Stimulated activated CD4-positive, alpha-beta T cell treated with anti-CD3 and anti-CD28 coated beads, Interleukin-12 subunit alpha, Interleukin-12 subunit beta, amount 100 ng/mL, for 4 hours (primary cell): ENCODE measurements at places on chromosomes 3 and 15.

- peak; percentile 66 for DNase-seq
These were observed 832 bp downstream of the TGFBR2 start for GRCh38 chr3:30607032-30607833.

DNA sequence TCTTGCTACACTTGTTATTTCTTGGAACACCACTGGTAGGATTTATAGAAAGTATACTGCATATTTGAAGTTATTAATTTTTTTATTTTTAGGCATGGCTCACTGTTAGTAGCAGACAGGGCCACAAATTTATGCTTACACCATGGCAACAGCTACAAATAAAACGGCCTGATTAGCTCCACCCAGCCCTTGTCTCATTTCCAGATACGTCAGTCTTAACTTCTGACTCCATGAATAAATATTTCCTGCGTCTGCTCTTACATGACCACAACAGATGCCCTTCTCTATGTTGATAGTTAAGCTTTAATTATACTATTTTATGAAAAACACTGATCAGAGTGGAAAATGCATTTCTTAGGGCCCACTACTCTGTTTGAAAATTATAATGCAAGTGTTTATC is 62.3 kb upstream of the CPOX start:
- DNase-seq, result no peak

DNA sequence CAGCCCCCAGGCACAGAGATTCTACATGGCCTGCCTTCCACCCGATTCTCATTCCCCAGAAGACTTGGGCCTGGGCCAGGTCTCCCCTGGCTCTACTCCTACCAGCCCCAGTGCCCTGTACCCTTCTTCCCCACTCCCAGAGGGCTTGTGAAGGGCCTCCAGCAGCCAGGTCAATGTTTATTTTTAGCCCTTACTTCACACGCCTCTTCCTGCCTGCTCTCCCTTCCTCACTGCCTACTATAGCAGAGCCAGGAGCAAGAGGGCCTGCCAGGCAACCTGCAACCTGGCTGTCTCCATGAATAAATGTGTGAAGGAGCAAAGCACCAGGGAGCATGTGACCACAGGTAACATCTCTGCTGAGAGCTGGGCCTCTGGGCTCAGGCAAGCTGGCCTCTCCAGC is 26.4 kb upstream of the APEH start:
- no peak for DNase-seq

DNA sequence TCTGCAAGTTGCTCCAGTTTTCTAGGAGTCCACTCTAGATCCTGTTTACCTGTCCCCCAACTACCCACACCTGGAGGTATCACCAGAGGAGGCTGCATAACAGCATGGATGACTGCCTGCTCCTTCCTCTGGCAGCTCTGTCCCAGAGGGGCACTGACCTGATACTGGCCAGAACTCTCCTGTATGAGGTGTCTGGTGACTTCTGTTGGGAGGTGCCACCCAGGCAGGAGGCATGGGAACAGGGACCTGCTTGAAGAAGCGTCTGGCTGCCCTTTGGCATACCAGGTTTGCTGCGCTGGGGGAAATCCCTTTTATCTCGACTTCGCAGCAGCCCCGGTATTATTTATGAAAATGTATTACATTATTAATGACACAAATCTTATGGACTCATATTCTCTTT is 1163.6 kb downstream of the NSUN3 start:
- DNase-seq, result no peak

DNA sequence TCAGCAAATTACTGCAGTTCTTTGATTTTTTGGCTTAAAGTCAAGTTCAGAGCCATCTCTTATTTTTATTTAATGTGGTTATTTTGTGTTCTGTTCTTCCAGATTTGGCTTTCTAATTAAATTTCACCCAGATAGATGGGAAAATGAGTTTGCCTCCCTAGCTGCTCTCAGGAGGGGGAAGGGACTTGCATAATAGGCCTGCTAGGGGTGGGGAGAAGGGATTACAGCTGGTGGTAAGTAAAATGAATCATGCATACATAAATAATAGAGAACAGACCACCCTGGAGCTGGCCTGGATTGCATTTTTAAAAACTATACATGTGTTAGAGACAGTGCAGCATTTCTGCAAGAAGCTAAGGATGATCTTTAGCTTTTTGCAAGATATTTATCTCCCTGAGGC is 3.9 kb upstream of the PXYLP1 start:
- DNase-seq, result no peak

DNA sequence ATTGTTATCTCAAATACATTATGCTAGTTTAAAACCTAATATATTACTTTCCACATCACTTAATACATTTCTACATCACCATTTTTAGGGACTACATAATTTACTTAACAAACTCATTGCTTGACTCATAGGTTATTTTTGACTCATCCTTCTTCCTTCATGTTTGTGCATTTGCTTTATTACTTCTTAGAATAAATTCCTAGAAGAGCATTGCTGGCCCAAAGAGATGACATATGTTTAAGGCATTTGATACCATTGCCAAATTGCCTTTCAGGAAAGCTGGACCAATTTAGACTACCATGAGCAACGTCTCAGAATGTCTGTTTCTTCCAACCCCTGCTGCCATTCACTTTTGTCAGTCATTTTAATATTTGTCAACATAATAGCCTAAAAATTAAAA is 905.8 kb downstream of the IGSF11 start:
- DNase-seq, result no peak

DNA sequence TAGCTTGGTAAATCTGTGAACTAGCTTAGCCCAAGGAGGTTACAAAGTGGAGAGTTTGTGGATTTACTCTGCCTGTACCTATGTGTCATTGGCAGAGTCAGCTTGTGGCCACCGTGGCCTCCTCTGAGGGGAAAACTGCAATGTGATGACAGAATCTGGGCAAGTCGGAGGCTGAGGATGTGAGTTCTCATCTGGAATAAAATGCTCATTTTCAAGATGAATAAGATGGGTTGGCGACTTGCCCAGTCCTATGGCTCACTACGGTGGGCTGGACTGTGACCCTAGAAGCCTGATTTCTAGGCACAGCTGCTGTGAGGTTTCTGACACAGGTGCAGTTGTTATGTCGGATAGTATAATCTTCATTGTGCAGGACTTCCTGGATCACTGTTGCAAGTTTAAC is 83.7 kb downstream of the ETV5 start:
- DNase-seq, result peak; percentile 8

- no peak for DNase-seq
These were observed 93.4 kb upstream of the CTDSPL start for GRCh38 chr3:37768107-37768809.

GRCh38 chr3:15220661-15221060 is 14.6 kb downstream of the CAPN7 start:
- no peak for DNase-seq
